ENCODE measurements at places on chromosomes 7 and 10. TPM values are rescaled to one million over a fixed set of nuclear protein-coding genes. Genes with fewer than 3 reads are reported as not detected.

- no peaks in the 10 kb centered on the region for H3K27me3 ChIP-seq
- H3K4me3 ChIP-seq: no peak overlapping the region
- peak overlapping the region; percentile 61 for H3K27ac ChIP-seq
- no peaks in the 10 kb centered on the region for H3K36me3 ChIP-seq
Observed at GRCh38 chr7:30726296-30727006, 25.5 kb upstream of the INMT start.

DNA sequence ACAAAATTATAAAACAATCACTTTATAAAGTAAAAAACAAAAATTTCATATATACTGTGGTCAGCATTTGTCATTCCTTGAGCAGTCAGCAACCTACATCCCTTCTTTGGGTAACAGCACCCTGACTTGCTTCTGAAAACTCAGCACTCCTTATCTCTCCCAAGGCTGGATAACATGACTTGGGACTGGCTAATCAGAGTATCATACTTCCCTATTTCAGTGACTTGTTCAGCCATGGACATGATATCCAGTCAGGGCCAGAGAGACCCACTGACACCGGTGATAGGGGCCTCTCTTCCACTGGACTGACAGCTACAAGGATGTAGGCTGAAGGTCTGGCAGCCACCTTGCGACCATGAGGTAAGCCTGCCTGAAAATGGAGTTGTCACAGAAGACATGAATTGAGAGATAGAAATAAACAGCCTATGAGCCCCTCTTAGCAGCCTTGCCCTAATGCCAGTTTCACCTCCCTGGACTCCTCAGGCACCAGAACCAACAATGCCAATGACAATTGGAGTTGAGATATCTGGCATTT lies 84.4 kb upstream of the NEBL start:
- H3K27ac ChIP-seq: no peak overlapping the region
- H3K27me3 ChIP-seq: no peaks in the 10 kb centered on the region
- no peak for DNase-seq
- peaks cover 6% of the 10 kb centered on the region for H3K4me1 ChIP-seq
- H3K36me3 ChIP-seq: no peaks in the 10 kb centered on the region

DNA sequence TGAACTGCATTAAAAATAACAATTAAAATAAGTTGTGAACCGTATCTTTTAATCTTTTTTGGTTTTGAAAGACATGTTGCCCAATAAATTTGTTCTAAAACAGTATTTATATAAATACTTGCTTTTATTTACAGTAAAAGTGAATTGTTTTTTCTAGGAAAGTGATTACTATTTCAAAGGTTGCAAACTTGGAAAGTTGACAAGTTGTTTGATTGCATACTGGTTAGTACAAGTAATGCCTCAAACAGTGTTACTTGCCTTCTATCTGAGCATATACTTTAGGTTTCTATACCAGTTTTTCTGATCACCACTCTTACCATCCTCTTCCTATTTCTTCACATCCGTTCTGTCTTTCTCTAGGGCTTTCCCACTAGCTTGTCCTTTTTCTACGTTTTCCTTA lies 212.6 kb downstream of the FOXP2 start:
- no peak for DNase-seq
- no peaks in the 10 kb centered on the region for H3K27me3 ChIP-seq
- peaks cover 11% of the 10 kb centered on the region for H3K4me1 ChIP-seq
- H3K4me3 ChIP-seq: no peak overlapping the region

DNA sequence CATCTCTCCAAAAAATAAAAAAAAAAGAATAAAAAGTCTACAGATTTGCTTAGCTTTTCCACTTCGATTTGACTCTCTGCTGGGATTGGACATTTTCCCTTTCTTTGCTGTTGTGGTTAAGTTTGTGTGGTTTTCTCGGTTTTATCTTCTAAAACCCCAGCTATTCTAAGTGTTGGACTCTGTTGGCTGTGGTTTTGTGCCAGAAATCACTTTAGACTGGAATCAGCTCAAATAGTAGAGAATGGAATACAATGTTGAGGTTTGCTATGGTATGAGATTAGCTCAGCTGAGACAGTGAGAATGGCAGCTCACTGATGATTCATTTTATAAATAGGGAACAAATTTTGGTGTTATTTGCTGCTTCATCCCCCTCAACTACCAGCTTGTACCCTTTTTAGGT lies 116.0 kb downstream of the BUB3 start:
- no peak overlapping the region for H3K4me3 ChIP-seq
- no peak for DNase-seq
- no peaks in the 10 kb centered on the region for H3K27me3 ChIP-seq
- no peak overlapping the region for H3K27ac ChIP-seq
- H3K36me3 ChIP-seq: no peaks in the 10 kb centered on the region

- DNase-seq: no peak
- no peaks in the 10 kb centered on the region for H3K27me3 ChIP-seq
- H3K4me3 ChIP-seq: no peak overlapping the region
- H3K27ac ChIP-seq: no peak overlapping the region
- H3K4me1 ChIP-seq: no peaks in the 10 kb centered on the region
Observed at GRCh38 chr10:24920907-24921881, 31.2 kb downstream of the PRTFDC1 start.

GRCh38 chr10:114442091-114442630 lies 37.9 kb upstream of the AFAP1L2 start:
- H3K4me3 ChIP-seq: no peak overlapping the region
- no peak for DNase-seq
- peaks cover 13% of the 10 kb centered on the region for H3K36me3 ChIP-seq
- H3K27ac ChIP-seq: no peak overlapping the region
- H3K4me1 ChIP-seq: no peaks in the 10 kb centered on the region

GRCh38 chr10:123889821-123890220 lies 1.8 kb downstream of the CPXM2 start:
- no peak overlapping the region for H3K27ac ChIP-seq
- H3K36me3 ChIP-seq: no peaks in the 10 kb centered on the region
- no peak overlapping the region for H3K4me3 ChIP-seq
- peaks cover 5% of the 10 kb centered on the region for H3K4me1 ChIP-seq
- no peak for DNase-seq
- peaks cover 12% of the 10 kb centered on the region for H3K27me3 ChIP-seq

- H3K4me1 ChIP-seq: no peaks in the 10 kb centered on the region
- no peak for DNase-seq
- H3K27me3 ChIP-seq: no peaks in the 10 kb centered on the region
- no peak overlapping the region for H3K4me3 ChIP-seq
- no peaks in the 10 kb centered on the region for H3K36me3 ChIP-seq
Observed at GRCh38 chr10:122551450-122551849, 9.1 kb upstream of the DMBT1 start.

GRCh38 chr7:157266272-157266671 lies 70.5 kb upstream of the DNAJB6 start:
- no peak for DNase-seq
- H3K27ac ChIP-seq: no peak overlapping the region
- peaks cover 42% of the 10 kb centered on the region for H3K36me3 ChIP-seq
- no peaks in the 10 kb centered on the region for H3K27me3 ChIP-seq

Gene SPDYE11
- total RNA-seq: not detected

DNA sequence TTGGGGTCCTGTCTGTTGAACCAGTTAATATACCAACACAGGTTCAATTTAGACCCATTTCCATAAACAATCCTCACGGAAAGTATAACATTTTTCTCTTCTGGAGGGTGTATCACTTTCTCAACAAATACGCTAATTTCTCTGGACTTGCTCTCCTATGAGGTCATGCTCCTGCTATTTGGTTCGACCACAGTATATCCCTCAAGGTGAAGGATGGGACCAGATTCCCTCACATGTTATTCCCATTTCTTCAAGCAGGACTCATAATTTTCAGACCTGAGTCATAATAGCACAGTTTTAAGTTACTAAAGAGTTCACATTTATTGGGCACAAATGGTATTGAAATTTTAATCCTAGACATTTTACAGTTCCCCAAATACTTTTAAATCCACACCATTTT lies 57.2 kb downstream of the ADAM12 start:
- no peaks in the 10 kb centered on the region for H3K4me1 ChIP-seq
- no peaks in the 10 kb centered on the region for H3K36me3 ChIP-seq
- H3K4me3 ChIP-seq: no peak overlapping the region

Gene RBP3
- total RNA-seq: not detected

DNA sequence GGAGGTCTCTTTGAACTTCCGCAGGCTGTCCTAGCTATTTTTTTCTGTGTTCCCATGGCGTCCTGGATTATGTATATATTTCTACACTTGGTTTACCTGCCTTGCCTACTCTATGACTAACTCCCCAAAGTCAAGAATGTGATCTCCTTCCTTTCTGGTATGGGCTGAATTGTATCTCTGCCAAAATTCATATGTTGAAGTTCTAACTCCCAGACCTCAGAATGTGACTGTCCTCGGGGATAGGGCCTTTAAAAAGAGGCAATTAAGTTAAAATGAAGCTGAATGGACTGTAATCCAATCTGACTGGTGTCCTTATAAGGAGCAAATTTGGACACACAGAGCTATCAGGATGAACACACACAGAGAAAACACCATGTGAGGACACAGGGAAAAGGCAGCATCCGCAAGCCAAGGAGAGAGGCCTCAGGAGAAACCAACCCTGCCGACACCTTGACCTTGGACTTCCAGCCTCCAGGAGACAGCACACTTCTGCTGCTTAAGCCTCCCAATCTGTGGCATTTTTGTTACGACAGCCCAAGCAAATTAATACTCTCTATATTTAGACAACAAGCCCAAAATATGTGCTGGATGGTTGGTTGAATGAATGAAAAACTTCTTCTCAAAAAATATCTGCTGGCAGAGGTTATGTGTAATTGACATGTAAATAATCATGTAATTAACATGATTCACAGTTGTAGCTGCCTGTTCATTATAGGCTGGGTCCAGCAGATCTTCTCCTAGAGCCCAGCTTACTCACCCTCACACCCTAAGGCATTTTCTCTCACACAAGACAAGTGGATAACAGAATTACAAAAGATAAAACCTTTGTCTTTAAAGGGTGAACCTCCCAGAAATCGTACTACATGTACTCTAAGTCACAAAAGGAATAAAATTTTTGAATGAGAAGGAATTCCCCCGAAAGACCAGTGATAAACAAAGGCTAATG lies 123.7 kb downstream of the CUBN start:
- no peak overlapping the region for H3K4me3 ChIP-seq
- H3K4me1 ChIP-seq: no peaks in the 10 kb centered on the region
- H3K36me3 ChIP-seq: no peaks in the 10 kb centered on the region
- H3K27ac ChIP-seq: no peak overlapping the region
- H3K27me3 ChIP-seq: no peaks in the 10 kb centered on the region
- DNase-seq: no peak

- H3K27me3 ChIP-seq: no peaks in the 10 kb centered on the region
- H3K36me3 ChIP-seq: no peaks in the 10 kb centered on the region
- no peaks in the 10 kb centered on the region for H3K4me1 ChIP-seq
- DNase-seq: no peak
- no peak overlapping the region for H3K4me3 ChIP-seq
Observed at GRCh38 chr10:127745861-127746260, 8.9 kb downstream of the FOXI2 start.

- no peaks in the 10 kb centered on the region for H3K36me3 ChIP-seq
- no peak overlapping the region for H3K27ac ChIP-seq
- no peak overlapping the region for H3K4me3 ChIP-seq
- no peak for DNase-seq
Observed at GRCh38 chr10:115972426-115972825, 300.6 kb downstream of the GFRA1 start.

- no peaks in the 10 kb centered on the region for H3K27me3 ChIP-seq
- H3K4me3 ChIP-seq: no peak overlapping the region
- H3K36me3 ChIP-seq: no peaks in the 10 kb centered on the region
- no peak overlapping the region for H3K27ac ChIP-seq
- no peaks in the 10 kb centered on the region for H3K4me1 ChIP-seq
Observed at GRCh38 chr10:132681858-132682755, 103.8 kb downstream of the NKX6-2 start.

Gene CFAP70
- total RNA-seq: 0.30 TPM

DNA sequence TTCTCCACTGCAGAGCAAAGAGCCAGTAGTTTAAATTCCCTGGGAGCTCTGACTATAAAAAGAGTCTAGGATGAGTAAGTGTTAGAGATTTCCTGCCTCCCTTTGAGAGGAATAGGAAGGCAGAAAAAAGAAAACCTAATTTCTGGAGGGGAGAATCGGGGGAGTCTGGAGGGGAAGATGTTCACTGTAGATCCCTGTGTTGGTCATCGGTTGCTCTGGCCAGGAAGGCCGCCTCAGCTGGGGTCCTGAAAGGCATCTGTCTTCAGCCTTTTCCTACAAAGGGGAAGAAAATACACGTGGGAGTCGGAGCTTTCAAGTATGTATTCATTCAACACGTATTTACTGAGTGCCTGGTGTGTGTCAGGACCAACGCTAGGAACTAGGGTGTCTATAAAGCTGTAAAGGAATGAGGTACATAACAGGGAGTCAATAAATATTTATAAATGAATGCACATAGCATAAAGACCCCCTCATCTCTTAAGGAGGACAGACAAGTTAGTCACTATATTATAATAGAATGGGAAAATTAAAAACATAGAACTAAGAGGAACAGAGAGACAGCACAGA lies 101.1 kb downstream of the ICA1 start:
- H3K36me3 ChIP-seq: no peaks in the 10 kb centered on the region
- H3K27ac ChIP-seq: no peak overlapping the region
- H3K4me1 ChIP-seq: no peaks in the 10 kb centered on the region
- H3K4me3 ChIP-seq: no peak overlapping the region
- DNase-seq: no peak

- H3K4me1 ChIP-seq: no peaks in the 10 kb centered on the region
- no peaks in the 10 kb centered on the region for H3K36me3 ChIP-seq
- no peak overlapping the region for H3K27ac ChIP-seq
- no peak overlapping the region for H3K4me3 ChIP-seq
Observed at GRCh38 chr10:88958721-88959120, 6.1 kb upstream of the ACTA2 start.

DNA sequence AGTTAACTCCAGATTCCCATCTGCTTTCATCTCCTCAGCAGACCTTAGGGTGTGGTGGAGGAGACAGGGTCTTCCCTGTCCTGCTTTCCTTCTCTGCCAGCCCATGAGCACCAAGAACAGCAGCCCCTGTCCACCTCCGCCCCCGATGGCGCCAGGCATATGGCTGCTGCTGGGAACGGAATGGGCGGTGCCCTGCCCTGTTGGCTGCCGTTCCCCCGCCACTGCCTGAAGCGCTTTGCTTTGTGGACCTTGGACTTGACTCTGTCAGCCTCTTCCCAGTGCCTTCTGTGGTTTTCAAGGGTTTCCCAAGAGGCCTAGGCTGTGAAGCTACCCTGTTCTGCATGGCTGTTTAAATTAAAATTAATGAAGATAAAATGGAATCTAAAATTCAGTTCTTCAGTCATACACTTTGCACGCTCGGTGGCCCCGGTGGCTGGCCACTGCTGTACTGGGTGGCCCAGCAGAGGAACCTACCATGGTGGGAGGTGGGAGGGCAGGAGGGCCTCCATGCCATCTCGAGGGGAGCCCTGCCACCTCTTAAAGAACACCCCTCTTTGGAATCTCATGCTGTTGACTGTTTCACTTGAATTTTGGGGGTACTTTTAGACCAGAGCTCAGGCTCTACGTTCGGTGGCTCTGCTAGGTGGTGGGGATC lies 78.7 kb downstream of the NKX6-2 start:
- no peaks in the 10 kb centered on the region for H3K4me1 ChIP-seq
- H3K27ac ChIP-seq: no peak overlapping the region
- no peak for DNase-seq
- no peaks in the 10 kb centered on the region for H3K27me3 ChIP-seq

GRCh38 chr10:125783957-125784356 lies 8.3 kb upstream of the MMP21 start:
- no peaks in the 10 kb centered on the region for H3K4me1 ChIP-seq
- DNase-seq: no peak
- no peaks in the 10 kb centered on the region for H3K27me3 ChIP-seq
- no peaks in the 10 kb centered on the region for H3K36me3 ChIP-seq
- no peak overlapping the region for H3K27ac ChIP-seq
- no peak overlapping the region for H3K4me3 ChIP-seq
